ENCODE measurements at places on chromosomes 5 and 9.
A peak's percentile ranks its signal among the peaks of the same experiment; 100 is the strongest.

GRCh38 chr9:98724810-98725530 lies 16.2 kb upstream of the GABBR2 start:
- DNase-seq: no peak

DNA sequence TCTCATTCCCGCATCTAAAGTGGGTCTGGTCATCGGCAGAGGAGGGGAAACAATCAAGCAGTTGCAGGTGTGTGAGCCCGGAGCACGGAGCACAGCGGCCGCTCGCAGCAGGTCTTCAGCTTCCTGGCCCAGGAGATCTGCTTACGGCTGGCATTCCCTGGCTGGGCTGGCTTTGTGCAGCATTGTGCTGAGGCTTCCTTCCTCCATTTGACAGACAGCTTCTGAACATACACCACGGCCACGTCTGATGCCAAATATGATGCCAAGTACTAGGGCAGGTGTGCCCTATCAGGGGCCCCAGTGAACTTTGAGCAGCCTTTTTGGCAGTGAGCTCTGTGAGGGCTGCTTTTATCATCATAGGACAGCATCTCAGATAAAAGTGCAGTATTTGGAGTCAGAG lies 37.1 kb downstream of the FUBP3 start:
- no peak for DNase-seq

- DNase-seq: no peak
Observed at GRCh38 chr5:139678751-139679750, 30.9 kb downstream of the CXXC5 start.

- DNase-seq: no peak
Observed at GRCh38 chr9:133485531-133486260, 6.8 kb upstream of the SLC2A6 start.

- no peak for DNase-seq
Observed at GRCh38 chr5:145855763-145856267, 17.0 kb downstream of the GRXCR2 start.

- no peak for DNase-seq
Observed at GRCh38 chr9:95363051-95363841, 45.7 kb upstream of the FANCC start.

DNA sequence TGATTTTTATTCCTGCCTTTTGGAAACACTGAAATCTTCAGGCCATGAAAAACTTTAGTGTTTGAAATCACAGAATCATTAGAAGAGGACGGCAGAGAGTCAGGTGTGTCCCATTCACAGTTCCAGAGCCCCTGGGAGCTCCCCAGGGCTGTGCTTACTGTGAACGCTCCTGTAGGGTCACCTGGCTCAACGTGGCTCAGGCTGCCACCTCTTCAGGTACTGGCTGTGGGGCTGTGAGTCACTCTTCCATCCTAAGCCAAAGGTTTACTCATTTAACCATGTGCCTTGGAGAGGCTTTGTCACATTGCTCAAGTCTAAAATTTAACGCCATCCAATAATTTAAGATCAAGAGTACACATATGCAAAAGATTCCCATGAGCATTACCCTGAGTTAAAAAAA lies 50.2 kb upstream of the FSTL4 start:
- no peak for DNase-seq

GRCh38 chr5:172868436-172868923 lies 34.4 kb downstream of the ERGIC1 start:
- no peak for DNase-seq

DNA sequence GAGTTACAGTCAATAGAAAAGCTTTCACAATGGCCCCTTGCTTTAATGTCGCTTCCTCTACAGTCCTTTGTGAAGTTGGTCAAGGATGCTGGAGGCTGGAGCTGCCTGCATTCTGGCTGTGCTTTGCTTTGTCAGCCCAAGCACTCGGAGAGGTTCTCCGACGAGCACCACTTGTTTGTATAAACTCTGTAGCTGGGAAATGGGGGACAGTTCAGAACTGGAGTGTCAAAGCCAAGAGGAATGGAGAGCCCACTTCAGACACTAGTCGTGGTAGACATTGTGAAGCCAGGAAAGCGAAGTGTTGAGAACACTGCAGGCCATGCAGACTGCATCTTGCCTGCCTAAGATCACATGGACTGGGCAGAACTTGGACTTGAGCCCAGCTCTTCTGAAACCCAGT lies 330.3 kb downstream of the GADD45G start:
- no peak for DNase-seq

DNA sequence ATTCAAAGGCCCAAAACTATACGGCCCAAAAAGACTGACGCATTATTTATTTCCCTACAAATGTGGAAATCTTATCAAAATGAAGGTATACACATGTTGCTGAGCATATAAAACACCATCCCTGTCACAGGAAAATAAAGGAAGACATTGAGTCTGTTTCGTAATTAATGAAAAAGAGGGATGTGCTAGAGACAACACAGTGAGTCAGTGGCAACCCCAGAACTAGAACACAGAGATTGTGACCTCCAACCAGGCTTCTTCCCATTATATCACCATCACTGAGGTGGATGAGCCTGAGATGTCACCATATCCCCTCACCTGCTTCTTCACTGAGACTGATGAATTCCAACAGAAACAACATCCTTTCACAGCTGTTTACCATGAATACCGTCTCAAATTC lies 3.8 kb downstream of the NDUFA8 start:
- no peak for DNase-seq

GRCh38 chr5:14783691-14784090 lies 87.9 kb downstream of the ANKH start:
- no peak for DNase-seq

DNA sequence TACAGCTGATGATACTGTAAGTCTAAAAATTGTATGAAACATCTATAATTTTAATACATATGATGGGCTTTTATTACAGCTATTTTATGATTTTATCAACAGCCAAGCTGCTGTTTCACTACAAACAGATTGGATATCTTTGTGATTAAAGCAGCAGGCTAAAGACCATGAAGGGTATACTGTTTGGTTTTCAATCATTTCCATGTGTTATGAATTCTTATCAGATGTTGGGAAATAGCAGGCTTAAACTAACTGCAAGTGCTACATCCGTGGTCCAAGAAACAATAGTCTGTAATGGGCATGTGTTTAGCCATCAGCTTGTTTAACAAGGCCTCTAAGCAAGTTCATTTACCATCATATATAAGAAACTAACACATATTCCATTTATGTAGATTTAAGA lies 107.5 kb downstream of the CWC27 start:
- no peak for DNase-seq

DNA sequence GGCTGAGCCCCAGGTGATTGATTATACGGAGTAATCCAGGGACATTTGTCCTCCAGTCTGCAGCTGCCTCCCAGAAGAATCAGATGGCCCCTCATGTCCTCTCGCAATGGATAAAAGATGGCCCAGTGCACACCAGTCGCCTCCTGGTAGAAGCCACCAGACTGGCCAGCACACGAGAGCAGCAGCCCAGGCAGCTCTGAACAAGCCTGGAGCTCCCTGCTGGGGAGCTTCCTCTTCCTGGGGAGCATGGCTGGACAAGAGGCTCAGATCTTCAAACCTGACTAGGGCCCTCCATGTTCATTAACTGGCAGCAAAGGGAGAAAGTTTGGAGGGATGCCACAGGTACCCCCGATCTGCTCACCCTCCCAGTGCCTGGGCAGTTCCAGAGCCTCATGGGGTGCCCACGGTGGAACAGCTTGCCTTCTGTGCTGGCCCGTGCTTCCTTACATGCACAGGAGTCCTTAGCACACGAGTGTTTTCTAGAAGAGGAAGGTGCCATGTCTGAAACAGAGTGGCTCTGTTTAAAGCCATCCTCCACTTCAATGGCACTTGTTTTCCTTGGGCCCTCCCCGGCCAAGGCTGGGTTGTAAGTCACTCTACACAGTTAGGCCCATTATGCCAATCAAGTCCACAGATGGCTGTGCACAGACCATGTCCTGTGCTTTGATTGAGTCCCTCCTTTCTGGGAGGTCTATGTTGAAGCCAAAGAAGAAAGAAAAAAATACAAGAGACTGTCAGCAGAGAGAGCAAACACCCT lies 75.6 kb downstream of the PRRT1B start:
- no peak for DNase-seq

- DNase-seq: no peak
Observed at GRCh38 chr9:131714161-131714646, 25.7 kb downstream of the RAPGEF1 start.

DNA sequence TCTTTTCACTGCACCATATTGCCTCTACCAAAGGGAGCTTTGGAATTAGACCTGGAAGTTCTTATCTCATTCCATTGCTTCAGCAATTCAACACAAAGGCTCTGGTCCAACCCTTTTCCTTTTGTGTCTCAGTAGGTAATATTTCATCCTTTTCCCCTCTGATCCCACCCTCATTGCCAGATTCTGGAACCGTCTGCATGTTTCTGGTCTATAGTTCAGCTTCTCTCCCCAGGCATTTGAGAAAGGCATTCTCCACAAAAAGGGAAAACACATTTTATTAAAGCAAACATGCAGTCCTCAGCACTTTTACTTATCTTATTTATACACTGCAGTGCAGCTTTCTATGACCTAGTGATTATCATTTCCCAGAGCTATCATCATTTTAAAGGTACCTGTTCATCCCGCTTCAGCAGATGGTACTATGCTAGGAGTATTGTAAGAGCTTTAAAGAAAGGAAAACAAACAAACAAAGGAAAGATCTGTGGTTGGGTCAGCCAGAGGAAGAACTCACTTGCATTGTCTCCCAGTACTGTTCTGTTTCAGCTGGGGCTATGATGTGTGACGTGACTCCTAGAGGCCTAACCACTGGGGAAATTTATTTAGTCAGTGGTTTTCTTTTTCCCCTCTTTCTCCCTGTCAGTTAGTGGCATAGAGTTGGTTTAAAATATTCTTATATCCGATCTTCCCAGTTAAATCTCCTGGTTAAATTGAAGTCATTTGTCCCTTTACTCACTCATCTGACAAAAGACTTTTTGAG lies 269.2 kb downstream of the TMEM38B start:
- no peak for DNase-seq

GRCh38 chr5:157080286-157080685 lies 21.4 kb upstream of the HAVCR1 start:
- DNase-seq: no peak

DNA sequence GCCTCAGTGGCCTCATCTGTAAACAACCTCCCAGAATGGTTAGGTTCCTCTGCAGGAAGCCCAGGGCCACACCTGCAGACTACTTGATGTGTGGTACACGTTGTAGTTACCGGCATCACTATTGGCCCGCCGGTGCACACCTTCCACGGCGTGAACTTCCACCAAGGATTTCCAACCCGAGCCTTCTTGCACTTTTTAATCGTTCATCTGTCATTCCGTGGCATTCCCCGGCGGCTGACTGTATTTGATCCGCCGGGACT lies 5.3 kb upstream of the TRIM41 start:
- no peak for DNase-seq

DNA sequence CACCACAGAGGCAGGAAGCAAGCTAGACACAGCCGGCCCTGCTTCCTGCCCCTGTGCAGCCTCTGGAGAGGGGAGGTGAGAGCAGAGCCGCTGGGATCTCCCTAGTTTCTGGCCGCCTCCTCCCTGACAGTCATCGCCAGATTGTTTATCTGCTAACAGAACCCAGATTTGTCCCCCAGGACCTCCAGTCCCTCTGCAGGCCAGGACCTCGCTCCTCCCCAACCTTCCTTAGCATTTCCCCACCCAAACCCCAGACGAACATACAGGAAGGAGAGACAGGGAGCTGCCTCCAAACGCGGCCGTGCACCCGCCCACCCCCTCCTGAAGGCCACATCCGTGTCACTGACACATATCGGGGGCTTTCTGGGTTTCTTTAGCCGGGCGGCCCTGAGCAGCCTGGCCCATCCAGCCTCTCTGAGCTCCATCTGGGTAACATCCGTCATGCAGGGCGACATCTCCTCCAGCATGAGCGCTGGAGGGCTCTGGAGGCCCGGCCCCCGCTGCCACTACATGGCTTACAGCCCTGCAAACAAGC lies 47.5 kb downstream of the DBH start:
- peak; percentile 37 for DNase-seq

GRCh38 chr5:41707853-41708603 lies 162.2 kb downstream of the OXCT1 start:
- no peak for DNase-seq

DNA sequence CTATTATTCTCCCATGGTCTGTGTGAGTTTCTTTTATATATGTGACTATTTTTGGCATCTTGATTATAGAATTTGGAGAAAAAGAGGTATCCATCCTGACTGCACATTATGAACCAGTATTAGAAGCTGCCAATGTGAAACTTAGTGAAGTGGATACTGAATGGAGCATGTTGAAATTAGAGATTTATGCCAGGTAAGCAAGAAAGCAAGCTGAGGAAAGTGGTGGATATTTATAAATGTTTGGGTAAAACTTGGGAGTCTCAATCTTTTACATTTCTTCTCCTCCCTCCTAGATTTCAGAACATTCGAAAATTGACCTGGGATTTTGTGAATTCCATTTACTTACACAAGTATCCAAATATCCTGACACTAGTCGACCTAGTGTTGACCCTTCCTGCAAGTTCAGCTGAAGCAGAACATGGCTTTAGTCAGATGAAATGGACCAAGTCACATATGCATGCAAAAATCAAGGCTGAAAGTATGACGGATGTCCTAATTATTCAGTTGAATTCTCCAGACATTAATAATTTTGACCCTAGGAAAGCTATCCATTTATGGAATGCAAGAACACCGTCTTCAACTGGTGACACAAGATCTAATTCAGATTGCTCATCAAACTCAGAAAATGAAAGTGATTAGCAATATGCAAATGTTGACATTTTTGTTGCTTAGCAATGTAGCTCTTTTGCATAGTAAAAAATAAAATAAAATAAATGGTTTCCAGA lies 66.8 kb upstream of the IL7R start:
- DNase-seq: no peak

DNA sequence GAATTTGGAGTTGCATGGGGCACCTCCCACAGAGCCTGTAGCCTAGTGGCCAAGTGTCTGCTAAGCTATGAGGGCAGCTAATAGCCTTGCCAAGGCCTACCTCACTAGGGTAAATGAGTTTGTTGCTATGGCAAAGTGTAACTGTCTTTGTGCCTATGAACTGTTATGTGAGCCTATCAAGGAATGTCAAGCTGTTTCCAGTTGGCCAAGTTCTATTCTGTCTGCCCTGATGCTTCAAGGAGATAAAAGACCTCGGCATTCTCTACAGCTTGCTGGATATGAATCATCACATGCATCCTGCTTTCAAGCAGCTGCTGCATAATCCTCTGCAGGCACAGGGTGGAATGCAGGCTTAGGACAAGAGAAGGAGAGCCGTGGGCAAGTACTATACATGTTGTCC lies 69.8 kb upstream of the CCDC112 start:
- no peak for DNase-seq

DNA sequence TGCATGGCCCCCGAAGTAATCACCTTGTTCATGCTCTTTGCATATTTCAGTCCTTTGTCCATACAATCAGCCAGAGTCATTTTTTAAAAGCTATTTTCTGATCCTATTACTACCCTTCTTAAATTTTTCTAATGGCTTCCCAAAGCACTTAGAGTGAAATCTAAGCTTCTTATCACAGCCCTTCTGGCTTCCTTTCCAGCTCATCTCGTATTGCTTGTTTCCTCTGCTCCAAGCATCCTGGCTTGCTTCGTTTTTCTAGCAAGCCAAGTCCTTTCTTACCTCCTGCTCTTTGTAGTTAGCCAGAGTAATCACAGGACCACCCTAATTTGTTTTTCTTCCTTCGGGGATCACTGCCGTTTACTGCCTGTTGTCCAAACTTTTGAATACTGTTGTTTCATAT lies 453.3 kb downstream of the KIF4B start:
- DNase-seq: no peak

- DNase-seq: no peak
Observed at GRCh38 chr9:70020991-70021571, 22.6 kb upstream of the MAMDC2 start.

GRCh38 chr9:130794923-130795495 lies 40.0 kb upstream of the ABL1 start:
- DNase-seq: no peak

- no peak for DNase-seq
Observed at GRCh38 chr5:53243403-53243802, 133.8 kb upstream of the MOCS2 start.
